Activated naive CD4-positive, alpha-beta T cell treated with anti-CD3 and anti-CD28 coated beads, Interleukin-2, amount 50 U/mL, for 16 hours (primary cell): ENCODE measurements at places on chromosomes 4 and X.

- no peak for DNase-seq
These were observed 179.6 kb upstream of the RBPJ start for GRCh38 chr4:26141051-26141721.

GRCh38 chr4:159757499-159757898, 654.6 kb downstream of the RAPGEF2 start:
- no peak for DNase-seq

DNA sequence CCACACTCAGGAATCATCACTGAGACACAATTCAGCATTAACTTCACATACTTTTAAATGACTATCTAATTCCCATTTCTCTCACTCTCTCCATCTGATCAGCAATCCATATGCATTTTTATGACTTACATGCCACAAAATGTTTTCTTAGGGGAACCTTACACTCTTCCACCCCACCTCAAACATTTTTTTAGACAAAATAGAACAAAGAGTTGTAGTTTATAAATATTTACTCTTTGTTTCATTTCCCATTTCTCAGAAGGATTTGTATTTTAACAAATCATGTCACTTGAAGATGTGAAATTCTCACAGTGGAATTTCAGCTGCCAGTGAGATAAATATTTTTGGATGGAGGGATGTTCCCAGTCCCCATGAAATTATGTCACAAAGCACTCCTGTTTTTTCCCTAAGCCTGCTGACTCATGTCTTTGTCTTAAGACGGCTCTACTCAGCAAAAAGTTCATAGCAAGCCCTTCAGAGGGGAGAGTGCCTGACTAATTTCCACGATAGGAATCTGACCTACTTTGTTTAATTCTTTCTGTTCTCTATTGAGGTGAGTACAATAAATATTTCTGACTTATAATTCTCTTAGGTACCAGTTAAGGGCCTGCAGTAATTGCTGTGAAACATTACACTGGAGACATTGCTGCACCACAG, 257.7 kb downstream of the THOC2 start:
- DNase-seq: no peak

GRCh38 chrX:32139476-32139875, 1067.6 kb upstream of the FTHL17 start:
- no peak for DNase-seq

- no peak for DNase-seq
These were observed 8.3 kb downstream of the SH2D1A start for GRCh38 chrX:124354648-124355047.

- no peak for DNase-seq
These were observed 343.1 kb downstream of the MID1IP1 start for GRCh38 chrX:39144323-39144722.

DNA sequence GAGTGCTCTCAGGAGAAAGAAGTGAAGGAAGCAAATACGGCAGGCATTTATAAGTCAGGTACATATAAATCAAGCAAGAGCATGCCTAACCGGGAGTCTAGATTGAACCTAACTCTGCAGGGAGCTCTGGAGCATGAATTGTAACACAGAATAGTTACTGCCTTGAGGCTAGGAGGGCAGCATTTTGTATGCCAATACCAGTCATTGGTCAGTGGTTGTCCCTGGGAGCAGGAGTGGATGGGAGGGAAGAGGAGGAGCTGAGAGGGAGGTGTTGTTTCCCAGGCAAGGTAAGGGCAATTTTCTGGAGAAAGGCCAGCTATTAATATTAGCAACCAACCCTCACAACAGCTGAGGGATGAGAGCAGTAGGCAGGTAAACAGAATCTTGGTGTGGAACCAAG, 224.7 kb upstream of the DCAF8L1 start:
- DNase-seq: no peak

DNA sequence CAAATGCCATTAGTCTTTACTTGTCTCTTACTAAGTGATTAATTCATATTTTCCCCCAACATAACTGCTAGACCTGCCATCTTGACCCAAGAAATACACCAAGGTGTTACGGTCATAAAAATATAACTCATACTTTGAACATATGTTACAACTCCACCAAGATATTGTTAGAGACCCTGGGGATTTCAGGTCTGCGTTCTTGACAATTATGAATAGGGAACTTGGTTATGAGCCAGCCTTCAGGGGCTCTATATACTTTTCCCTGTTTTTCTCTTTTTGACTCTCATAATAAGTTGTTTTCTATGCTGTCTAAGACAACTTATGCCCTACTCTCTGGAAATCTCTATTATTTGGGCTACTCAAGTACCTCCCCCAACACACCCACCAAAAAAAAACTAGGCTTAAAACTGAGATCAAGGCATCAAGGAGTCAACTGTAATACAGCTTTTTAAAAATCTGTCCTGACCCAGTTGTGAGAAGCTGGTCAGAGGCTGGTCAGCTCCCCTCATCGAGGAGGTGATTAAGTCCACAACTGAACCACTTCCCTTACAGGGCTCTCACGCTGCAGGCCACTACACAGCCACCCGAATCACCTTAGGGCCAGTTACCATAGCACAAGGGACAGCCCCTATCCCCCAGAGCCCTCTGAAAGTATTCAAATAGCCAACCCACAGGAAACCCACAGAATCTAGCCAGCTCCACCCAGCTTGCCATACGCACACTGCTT, 10.5 kb upstream of the TLR3 start:
- DNase-seq: no peak

DNA sequence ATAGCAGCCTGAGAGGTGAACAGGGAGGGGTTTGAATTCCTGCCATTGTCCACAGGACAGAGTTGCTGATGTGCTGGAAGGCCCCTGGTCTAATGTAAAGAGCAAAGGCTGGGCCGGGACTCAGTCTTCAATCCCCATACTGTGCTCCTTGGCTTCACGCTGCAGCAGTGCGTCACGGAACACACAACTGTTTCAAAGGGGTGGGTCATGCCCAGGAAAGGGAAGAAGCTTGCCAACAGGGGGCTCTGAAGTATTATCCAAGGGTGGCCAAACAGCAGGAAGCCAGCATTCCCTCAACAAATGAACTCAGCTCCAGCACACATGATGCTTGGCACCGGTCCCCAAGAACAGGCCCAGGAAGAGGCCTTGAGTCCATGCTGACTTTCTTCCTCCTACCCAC, 122.5 kb downstream of the NFKB1 start:
- DNase-seq: no peak

DNA sequence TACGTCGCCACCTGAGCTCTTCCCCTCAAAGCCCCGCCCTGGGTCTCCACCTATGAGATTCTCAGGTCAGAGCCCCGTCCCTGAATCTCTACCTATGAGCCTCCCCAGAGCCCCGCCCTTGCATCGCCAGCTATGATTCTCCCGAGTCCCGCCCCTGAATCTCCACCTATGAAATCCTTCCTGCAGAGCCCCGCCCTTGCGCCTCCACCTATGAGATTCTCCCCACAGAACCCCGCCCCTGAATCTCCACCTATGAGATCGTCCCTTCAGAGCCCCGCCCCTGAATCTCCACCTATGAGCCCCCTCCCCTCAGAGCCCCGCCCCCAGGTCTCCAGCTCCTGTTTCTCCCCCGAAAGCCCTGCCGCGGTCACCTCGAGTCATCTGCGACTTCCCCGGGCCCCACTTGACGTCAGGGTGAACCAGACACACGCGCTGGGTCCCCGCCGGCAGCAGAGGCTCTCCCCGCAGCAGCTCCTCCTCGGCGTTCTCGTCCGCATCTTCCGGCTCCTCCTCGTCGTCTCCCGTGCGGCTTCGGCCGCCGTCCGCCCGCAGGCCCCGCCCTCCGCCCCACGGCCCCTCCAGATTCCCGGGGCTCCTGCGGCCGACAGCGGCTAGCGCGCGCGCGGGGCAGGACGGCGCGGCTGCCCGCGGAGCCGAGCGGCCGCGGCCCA, 393 bp downstream of the GTPBP6 start:
- DNase-seq: peak; percentile 99

DNA sequence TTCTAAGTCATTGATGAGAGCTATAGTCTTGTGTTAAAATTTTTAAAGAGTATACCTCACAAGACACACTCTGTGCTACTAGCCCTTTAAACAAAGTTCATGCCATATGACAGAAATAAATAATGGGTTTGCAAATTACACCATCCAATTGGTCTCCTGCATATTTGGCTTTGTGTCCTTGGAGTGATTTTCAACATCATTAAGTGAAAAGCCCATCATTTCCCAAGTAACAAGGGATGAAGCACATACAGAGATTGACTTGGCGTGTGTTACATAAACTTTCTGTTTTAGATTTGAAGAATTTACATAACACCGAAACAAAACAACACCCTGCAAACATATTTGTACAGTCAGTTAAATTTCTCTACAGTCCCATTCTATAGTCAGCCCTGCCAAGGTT, 216.9 kb upstream of the NEIL3 start:
- DNase-seq: no peak

DNA sequence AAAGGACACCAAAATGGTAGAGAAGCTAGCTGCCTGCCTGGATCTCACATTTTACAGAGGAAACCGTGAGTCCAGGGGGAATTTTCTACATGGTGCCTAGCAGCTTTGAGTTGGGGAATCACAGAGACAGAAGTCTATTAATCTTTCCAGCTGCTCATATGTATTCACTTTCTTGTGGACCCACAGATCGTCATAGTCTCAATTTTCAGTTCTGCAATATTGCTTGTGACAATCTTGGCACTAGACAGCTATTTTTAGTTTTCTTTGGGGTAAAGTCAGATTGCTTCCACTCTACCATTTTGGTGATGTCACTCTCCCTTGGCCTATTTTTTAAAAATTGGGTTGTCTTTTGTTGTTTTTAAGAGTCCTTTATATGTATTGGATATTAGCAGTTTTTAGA, 233.4 kb upstream of the STK26 start:
- DNase-seq: no peak

- DNase-seq: no peak
These were observed 15.9 kb downstream of the IL15 start for GRCh38 chr4:141652161-141652778.

DNA sequence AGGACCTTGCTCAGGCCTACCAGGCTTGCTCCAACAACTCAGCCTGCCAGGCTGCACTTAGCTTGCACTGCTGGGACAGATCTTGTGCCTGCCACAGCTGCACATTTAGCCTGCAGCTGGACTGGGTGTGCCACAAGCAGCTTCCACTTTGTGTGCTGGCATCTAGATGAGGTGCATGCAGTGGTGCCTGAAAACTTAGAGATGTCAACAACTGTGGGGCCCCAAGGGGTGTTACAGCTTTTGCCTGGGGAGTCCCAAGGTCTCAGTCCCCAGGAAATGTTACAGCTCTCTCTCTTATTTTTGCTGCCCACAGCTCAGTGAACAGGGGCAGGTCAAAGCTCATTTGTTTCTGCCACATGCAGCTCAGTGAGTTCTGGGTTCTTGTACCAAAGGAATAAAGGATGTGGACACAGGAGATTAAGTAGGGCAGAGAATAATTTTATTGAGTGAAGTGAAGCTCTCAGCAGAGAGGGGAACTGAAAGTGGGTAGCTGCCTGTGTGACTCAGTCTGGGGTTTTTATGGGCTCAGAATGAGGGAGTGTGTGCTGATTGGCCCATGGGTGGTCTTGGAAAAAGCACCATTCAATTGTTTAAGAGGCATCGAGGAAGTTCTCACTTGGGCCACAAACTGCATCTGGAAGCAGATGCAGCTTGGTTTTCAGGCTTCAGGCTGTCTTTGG, 828.3 kb downstream of the TECRL start:
- DNase-seq: no peak

DNA sequence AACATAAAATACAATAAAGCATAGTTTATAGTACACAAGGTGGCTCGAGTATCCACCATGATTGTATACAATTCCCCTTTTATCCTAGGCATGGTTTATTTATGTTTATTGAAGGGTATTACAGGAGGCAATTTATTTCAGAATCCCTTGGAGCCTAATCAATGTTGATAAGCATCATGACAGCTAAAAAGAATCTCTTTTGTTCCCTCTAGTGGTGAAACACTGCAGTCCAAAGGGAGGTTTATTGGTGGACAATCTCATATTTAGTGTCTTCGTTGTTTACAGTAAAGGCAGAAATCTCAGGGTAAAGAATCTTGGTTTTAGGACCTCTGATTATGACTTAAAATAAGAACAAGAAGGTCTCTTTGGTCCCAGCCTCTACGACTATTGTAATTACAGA, 1712.5 kb downstream of the C4orf33 start:
- no peak for DNase-seq

- DNase-seq: no peak
These were observed 181.0 kb downstream of the AASDH start for GRCh38 chr4:56206258-56206657.

DNA sequence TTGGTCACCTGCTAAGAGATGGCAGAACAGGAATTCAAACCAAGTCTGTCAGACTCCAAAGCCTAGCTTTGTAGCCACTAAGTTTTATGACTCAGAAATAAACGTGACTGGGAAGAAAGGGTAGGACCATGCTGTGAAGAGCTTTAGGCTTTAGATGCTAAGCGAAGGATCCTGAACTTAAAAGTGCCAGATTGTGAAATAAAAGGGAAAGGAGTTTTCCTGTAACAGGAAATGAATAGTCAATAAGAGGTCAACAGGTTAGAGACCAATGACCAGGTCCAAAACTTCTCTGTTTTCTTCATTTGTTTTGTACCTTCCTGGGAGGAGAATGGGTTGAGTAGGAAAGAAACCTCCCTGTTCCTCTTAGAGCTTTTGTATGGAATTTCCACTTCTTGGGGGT, 98.8 kb upstream of the EOLA2 start:
- no peak for DNase-seq

DNA sequence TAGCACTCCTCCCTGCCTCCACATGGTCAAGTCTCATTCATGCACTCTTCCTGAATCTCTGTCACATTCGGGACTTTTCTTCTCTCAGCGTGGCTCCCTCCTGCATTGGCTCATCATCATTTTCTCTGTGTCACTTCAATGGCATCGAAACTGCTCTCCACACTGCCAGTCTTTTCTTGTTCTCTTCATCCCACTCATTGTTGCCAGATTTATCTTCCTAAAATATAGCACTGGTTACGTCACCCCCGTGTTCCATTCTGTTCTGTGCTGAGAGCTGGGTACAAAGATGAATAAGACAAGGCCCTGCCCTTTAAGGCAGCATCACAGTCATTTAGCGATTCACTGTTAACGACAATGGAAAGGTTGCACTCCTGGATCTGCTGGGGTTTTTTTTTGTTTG, 174.4 kb upstream of the TBC1D9 start:
- no peak for DNase-seq

DNA sequence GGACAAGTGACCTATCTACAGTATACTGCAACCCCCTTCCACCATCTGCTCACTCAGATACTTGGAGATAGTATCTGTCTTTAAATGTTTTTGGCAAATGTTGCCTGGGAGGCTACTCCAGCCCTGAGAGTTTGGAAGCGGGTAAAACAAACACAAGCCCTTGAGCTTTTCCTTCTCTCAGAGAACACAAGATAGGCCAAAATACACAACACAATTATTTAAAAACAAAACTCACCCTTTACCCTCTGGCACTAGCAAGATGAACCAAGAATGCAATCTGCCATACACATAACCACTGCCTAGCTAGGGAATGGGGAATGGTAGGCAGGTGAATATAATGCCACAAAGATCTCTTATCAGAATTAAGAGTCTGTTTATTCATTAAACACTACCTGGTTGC, 324.7 kb upstream of the FAM47C start:
- no peak for DNase-seq
